OCI-LY7 (cell line): ENCODE measurements at places on chromosomes 5 and 9. TPM values are rescaled to one million over a fixed set of nuclear protein-coding genes. Genes with fewer than 3 reads are reported as not detected.

- no peak for DNase-seq
These were observed 74.0 kb upstream of the RXRA start for GRCh38 chr9:134252084-134252830.

- no peak for DNase-seq
These were observed 77.2 kb upstream of the RAPGEF1 start for GRCh38 chr9:131817073-131817472.

SLC45A2 gene
- not detected in 2 replicates for total RNA-seq

GRCh38 chr5:19042106-19042505 lies 945.9 kb downstream of the CDH18 start:
- no peak for DNase-seq

CCIN gene
- total RNA-seq = not detected in 2 replicates

DNA sequence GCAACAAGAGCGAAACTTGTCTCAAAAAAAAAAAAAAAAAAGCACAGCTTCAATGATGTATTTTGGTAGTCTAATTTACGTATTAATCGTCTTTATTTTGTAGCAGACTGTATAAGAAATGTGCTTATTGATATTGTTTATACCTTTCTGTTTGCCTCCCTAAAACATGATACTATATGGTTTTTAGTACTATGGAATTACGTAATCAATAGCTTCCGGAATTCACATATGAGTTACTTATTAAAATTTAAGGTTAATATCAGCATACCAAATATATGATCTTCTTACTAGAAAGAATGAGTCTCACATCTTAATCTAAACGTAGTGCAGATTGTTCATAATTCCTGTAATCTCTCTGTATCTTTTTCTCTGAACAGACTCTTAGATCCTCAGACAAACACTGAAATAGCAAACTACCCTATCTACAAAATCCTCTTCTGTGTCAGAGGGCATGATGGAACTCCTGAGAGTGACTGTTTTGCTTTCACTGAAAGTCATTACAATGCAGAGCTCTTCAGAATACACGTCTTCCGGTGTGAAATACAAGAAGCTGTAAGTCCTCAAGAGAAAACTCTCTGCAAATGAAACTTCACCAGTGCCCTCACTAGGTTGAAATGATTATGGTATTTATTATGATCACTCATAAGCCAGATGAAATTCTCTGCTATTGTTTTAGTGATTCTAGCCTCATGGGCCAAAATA lies 44.4 kb upstream of the GPR21 start:
- peak; percentile 6 for DNase-seq

GHR gene
- total RNA-seq = not detected in 2 replicates

DNA sequence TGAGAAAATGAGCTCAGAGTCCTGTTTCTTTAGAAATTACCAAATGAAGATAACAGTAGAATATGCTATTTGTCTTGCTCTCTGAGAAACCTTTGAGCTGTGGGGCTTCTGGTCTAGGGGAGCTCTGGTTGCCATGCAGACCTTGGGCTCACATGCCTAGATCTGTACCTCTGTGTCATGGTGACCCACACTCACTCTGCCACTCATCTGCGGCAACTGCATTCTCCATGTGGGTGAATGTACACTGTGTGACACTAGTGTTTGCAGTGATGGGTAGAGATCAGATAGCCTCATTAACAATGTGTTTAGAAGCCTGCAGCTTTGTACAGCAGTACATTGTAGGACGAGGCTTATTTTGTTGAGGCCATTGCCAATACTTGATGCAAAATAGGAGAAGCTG lies 521.2 kb downstream of the CHSY3 start:
- DNase-seq = no peak

DNA sequence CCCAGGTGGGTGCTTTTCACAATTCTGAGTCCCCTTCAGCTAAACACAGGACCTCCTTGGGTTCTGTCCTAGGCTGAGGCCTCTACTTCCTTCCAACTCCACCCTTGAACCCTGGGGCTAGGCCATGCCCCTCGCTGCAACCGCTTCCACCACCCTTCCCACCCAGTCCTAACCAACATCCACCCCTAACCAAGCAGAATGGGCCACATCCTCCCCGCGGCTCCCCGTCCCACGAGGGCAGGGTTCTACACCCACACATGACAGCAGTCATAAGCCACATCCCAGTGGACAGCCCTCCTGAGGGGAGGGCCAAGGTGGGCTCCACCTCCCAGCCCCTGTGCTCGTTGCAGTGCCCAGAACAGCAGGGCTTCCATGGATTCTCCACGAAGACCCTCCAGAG lies 65.8 kb downstream of the SHB start:
- DNase-seq = no peak

DNA sequence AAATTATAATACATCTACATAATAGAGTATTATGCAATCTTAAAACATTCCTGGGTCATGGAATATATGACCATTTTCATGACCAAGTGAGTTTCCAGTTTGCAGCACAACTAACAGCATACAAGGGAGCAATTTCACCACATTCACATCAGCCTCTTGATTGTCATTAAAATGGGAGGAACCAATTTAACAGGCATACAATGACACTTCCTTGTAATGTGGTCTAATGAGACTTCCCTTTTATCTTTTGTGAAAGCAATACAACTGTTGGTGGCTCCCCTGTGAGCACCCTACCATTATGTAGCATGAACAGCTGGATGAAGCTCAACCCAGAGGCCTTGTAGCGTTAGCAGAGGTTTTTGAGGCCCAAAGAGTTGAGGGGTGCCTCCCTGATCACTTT lies 13.6 kb upstream of the TMOD1 start:
- DNase-seq = no peak

- no peak for DNase-seq
These were observed 212.7 kb upstream of the CD180 start for GRCh38 chr5:67409126-67409777.

FBP1 gene
- total RNA-seq = 63.9 and 94.1 TPM in 2 replicates

FAM53C gene
- total RNA-seq = 46.5 and 47.8 TPM in 2 replicates

GZMA gene
- total RNA-seq = not detected in 2 replicates

GRCh38 chr9:104969116-104969515 lies 41.2 kb upstream of the ABCA1 start:
- no peak for DNase-seq

GRCh38 chr5:37478121-37478894 lies 99.2 kb downstream of the WDR70 start:
- DNase-seq = no peak

SNCB gene
- 3.5 TPM in 2 replicates for total RNA-seq

GRCh38 chr9:703392-703791 lies 138.1 kb upstream of the DMRT1 start:
- DNase-seq = no peak

GRCh38 chr5:99617335-99617734 lies 688.5 kb upstream of the CHD1 start:
- no peak for DNase-seq

- no peak for DNase-seq
These were observed 34.9 kb downstream of the LURAP1L start for GRCh38 chr9:12809720-12810119.

- DNase-seq = no peak
These were observed 588.0 kb upstream of the KLF4 start for GRCh38 chr9:108077556-108077955.

- peak; percentile 25 for DNase-seq
These were observed 128.2 kb upstream of the NFIB start for GRCh38 chr9:14441976-14442651.

DNA sequence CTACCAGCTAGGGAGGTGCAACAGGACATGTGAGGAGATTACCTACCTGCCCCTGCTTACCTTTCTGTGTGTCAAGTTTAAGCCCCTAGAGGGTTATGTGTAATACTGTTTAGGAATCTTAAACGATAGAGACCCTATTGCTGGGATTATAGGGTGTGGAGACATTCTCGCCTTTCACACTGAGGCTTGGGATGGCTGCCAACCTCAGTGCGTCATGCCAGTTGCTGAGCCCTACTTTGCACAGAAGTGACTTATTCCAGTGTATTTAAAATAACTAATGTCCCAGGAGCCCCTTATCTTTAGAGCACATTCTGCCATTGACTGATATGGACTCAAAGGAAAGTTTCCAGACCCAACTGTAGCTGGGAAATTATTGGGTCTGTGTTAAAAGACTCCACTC lies 76.6 kb upstream of the XPA start:
- no peak for DNase-seq

FOXE1 gene
- not detected in 2 replicates for total RNA-seq

GRCh38 chr5:106964132-106964531 lies 706.6 kb downstream of the EFNA5 start:
- no peak for DNase-seq

DNA sequence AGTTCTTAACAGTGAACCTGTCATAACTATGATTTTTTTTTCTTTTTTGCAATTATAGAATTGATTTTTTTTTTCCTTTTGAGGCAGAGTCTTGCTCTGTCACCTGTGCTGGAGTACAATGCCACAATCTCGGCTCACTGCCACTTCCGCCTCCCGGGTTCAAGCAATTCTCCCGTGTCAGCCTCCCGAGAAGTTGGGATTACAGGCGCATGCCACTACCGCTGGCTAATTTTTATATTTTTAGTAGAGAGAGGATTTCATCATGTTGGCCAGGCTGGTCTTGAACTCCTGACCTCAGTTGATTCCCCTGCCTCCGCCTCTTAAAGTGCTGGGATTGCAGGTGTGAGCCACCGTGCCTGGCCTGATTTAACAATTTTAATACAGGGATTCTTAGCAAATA lies 21.4 kb downstream of the UGCG start:
- no peak for DNase-seq

SPATA6L gene
- total RNA-seq = 0.49 and 2.3 TPM in 2 replicates

DNA sequence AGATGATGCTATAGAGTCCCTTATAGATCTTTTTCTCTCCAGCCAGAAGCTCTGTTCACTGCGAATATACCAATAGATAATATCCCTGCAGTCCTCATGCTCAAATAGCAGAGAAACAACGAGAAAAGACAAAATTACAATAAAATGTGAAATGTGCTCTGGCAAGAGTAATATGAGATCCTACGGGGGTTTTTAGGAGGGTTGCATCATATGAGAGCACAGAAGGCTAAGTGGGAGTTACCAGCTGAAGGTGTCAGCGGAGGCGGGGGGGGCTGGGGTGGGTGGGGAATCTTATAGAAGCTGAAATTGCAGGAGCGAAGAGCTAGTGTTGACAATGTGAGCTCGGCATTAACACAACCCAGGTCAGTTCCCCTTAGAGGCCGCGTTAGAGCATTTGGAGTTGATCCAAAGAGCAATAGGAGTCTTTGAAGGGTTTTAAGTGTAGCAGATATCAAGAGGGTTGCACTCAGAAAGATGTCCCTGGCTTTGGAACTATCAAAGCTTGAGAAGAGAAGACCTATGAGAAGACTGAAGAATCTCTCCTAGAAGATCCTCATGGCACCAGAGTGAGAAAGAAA lies 109.7 kb downstream of the BASP1 start:
- no peak for DNase-seq

DNA sequence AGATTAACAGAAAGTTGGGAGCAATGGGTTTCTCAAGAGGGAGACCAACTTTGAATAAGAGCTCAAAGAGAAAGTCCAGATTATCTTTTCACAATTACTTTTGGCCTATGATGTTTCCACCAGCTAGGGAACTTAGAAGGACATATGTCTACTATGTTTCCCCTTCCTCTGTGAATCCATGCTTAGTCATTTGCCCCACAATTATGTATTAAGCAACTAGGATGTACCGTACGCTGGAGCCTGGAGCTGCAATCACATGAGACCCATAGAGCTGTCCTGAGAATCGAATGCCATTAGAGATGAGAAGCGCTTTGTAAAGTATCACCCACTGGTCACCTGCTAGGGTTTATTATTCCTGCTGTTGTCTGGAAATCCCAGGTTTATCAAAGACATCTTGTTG lies 78.8 kb downstream of the PDE6A start:
- DNase-seq = no peak

GRCh38 chr5:124733329-124733650 lies 13.1 kb downstream of the ZNF608 start:
- DNase-seq = no peak

SLC46A2 gene
- total RNA-seq = not detected in 2 replicates

SPINK13 gene
- total RNA-seq = not detected in 2 replicates

- no peak for DNase-seq
These were observed 285.9 kb downstream of the ARHGEF28 start for GRCh38 chr5:73911761-73912393.

CCL27 gene
- 0.42 and 0.68 TPM in 2 replicates for total RNA-seq

PALM2AKAP2 gene
- 0.20 TPM in 1 of 2 replicates, not detected in the other for total RNA-seq

DNA sequence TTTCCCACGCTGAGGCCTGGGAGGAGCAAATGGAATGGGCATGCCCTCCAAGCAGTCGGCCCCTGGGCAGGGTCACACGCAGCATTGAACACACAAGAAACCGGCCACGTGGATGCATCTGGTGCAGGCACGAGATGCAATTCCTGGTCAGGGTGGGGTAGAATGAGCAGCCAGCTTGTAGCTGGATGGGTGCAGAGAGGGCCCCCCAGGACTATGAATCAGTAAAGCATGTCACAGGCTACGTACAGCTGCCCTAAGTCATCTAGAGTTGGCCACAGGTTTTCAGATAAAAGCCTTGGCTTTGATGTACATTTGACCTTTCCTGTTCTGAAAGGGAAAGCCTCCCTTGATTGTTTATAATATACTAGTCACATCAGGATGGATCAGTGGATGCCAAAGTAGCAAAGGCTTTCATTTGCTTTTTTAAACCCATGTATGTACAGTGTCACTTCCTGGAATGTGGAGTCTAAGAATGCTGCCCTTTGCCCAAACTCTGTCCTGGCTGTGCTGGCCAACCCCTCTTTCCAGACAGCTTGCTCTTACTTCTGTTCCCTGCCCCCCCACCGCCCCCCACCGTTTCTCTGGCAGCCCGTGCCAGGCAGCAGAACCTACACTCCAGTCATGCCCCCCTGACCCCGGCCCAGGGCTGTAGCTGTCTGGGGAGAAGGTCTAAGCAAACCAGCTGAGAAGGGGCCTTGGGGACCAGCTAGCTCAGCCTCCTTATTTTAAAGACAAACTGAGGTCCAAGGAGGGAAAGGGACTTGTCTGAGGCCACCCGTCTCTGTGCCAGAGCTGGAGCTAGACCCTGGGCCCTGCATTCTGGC lies 169.2 kb downstream of the HSPA4 start:
- DNase-seq = no peak

- DNase-seq = no peak
These were observed 70.8 kb downstream of the ACTL7B start for GRCh38 chr9:108784998-108785397.

TAS2R1 gene
- not detected in 2 replicates for total RNA-seq
